CD4-positive, alpha-beta T cell treated with Interleukin-15 for 1 hour (primary cell): ENCODE measurements at places on chromosomes 2 and 18.
A peak's percentile ranks its signal among the peaks of the same experiment; 100 is the strongest.

GRCh38 chr2:45808294-45808800, 156.9 kb downstream of the PRKCE start:
- no peak for DNase-seq

- no peak for DNase-seq
These were observed 224.6 kb downstream of the PHLPP1 start for GRCh38 chr18:62939926-62940325.

- DNase-seq, result no peak
These were observed 297.1 kb downstream of the TCF4 start for GRCh38 chr18:55290898-55291297.

- no peak for DNase-seq
These were observed 45.2 kb upstream of the CTIF start for GRCh38 chr18:48493434-48494230.

- DNase-seq, result no peak
These were observed 57.8 kb downstream of the DIPK1C start for GRCh38 chr18:74399091-74399887.

DNA sequence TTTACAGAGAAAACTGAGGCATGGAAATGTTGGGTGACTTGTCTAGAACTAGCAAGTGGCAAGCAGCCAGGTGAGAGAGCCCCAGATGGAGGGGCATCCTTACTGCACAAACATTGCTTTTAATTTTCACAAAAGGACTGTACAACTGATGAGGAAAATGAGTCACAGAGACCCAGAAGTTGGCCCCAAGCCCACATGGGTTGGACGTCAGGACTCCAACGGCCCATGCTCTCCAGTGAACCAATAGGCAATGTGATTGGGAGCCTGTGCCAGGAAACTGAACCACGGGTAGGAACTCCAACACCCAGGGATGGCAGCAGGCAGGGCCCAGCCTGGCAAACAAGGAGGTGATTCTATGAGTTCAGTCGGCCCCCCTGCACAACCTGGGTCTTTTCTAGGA, 50.8 kb downstream of the PID1 start:
- DNase-seq, result no peak

GRCh38 chr2:224865016-224865415, 148.9 kb upstream of the CCDC195 start:
- no peak for DNase-seq

- DNase-seq, result no peak
These were observed 151.4 kb downstream of the CD8B2 start for GRCh38 chr2:106638580-106638979.

DNA sequence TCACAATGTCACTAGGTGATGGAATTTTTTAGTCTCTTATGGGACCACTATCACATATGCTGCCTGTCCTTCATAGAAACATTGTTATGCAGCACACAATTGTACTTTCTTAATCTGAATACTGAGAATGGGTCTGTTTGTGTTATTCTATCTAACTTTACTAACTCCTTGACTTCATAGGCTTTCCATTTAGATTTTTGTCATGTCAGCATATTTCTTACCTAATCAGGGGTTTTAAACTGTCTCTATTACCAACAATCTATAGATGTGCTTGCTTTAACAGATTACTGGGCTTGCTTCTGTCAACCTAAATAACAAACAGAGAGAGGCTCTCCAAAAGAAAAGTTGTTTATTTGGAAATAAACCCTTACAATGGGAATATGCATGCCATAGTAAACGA, 289.6 kb upstream of the ZNF804A start:
- no peak for DNase-seq

GRCh38 chr2:219486380-219486959, 12.2 kb upstream of the GMPPA start:
- no peak for DNase-seq

GRCh38 chr2:210480079-210480478, 3.5 kb upstream of the LANCL1 start:
- DNase-seq, result no peak

DNA sequence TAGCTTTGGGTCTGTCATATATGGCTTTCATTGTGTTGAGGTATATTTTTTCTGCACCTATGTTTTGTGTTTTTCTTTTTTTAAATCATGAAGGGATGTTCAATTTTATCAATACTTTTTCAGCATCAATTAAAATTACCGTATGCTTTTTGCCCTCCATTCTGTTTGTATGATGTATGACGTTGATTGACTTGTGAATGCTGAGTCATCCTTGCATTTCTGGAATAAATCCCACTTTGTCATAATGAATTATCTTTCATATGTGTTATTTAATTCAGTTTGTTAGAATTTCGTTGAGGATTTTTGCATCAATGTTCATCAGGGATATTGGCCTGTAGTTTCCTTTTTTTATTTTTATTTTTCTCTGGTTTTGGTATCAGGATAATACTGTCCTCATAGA, 790.9 kb downstream of the TMEM182 start:
- DNase-seq, result no peak

GRCh38 chr2:85727798-85728197, 26.0 kb upstream of the ATOH8 start:
- no peak for DNase-seq

DNA sequence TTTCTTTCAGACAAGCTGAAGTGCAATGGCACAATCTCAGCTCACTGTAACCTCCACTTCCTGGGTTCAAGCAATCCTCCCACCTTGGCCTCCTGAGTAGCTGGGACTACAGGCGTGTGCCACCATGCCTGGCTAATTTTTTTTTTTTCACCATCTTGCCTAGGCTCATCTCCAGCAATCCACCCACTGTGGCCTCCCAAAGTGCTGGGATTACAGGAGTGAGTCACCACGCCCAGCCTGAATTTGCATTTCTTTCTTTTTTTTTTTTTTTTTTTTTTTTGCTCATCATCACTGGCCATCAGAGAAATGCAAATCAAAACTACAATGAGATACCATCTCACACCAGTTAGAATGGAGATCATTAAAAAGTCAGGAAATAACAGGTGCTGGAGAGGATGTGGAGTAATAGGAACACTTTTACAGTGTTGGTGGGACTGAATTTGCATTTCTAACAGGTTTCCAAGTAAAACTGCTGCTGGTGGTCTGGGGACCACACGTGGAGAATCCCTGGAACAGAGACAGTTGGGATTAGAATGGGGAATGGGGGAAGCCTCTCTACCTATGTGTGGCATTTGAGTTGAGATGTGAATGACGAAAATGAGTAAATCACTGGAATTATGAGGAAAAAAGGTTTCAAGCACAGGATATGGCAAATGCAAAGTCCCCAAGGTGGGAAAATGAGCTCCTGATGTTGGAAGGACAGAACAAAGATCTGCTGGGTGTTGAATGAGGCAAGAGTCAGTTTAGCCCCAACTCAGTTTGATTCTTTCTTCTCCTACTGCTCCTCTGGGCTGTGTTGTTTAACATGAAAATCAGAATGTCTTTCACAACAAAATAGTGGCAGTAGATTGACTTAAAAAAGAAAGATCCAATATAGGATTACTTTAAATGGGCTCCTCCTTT, 88.8 kb upstream of the MAP4K4 start:
- DNase-seq, result no peak

GRCh38 chr2:161204846-161205245, 44.6 kb downstream of the TANK start:
- no peak for DNase-seq

DNA sequence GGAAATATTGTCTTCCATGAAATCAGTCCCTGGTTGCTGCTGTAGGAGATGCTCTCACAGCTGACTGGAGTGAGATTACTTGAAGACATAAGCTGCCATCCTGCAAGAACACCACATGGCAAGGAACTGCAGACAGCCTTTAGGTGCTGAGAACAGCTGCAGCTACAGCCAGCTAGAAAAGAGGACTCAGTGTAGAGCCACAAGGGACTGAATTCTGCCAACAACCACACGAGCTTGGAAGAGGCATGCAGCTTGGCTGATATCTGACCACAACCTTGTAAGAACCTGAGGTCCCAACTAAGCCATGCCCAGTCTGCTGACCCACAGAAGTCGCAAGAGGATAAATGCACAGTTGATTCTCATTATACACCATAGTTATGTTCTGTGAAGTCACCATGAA, 181.8 kb upstream of the ARL4C start:
- DNase-seq, result no peak

- DNase-seq, result no peak
These were observed 31.6 kb downstream of the ZNF532 start for GRCh38 chr18:58896268-58896667.

DNA sequence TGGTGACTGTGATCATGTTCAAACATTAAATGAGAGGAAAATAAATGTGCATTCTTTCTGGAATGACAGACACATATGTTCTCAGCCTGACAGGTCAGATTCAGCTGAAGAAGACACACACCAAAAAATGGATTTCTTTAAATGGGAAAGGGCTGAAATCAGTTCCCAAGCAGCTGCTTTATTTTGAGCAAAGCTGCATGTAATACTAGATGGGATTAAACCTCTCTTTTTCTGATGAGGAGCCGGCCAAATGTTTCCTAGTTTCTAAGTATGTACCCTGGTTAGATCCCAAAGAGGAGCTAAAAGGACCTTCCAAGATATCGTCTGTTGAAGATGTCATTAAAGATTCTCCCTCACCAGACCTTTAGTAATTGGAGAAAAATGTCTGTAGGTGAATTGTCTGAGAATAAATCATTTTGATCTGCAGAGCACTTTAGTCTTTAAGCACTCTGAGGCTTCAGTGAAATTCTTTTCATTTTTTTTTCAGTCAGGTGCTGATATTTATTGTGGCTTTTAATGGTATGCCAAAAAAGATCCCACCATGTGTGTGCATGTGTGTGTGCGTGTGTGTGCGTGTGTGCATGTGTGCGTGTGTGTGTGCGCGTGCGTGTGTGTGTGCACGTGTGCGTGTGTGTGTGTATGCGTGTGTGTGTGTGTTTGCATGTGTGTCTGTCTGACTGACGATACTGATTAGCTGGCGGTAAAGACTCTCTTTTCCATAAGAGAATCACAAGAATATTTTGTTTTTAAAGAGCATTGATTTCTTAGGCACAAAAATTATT, 175.8 kb downstream of the IRS1 start:
- DNase-seq, result no peak

GRCh38 chr2:222127660-222128059, 171.1 kb downstream of the PAX3 start:
- no peak for DNase-seq

DNA sequence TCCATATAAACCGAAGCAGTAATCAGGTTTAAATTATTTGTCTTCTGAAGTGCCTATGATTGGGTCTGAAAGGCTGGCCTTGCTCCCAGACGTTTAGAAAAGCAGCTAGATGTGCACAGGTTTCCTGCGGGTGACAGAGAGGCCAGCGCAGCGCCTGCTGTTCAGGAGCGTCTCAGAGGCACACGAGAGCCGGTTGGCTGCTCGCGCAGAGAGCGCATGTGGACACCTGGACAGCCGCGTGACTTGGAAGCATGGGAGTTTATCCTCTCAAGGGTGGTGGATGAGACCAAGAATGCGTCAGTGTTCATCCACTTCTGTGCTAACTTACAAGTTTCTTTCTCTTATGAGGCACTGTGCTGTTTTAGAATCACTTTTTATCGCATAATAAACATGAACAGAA, 303.7 kb downstream of the PTGR3 start:
- DNase-seq, result no peak

GRCh38 chr2:234565842-234566619, 69.2 kb upstream of the ARL4C start:
- no peak for DNase-seq

GRCh38 chr2:225310745-225311144, 88.8 kb upstream of the NYAP2 start:
- no peak for DNase-seq

DNA sequence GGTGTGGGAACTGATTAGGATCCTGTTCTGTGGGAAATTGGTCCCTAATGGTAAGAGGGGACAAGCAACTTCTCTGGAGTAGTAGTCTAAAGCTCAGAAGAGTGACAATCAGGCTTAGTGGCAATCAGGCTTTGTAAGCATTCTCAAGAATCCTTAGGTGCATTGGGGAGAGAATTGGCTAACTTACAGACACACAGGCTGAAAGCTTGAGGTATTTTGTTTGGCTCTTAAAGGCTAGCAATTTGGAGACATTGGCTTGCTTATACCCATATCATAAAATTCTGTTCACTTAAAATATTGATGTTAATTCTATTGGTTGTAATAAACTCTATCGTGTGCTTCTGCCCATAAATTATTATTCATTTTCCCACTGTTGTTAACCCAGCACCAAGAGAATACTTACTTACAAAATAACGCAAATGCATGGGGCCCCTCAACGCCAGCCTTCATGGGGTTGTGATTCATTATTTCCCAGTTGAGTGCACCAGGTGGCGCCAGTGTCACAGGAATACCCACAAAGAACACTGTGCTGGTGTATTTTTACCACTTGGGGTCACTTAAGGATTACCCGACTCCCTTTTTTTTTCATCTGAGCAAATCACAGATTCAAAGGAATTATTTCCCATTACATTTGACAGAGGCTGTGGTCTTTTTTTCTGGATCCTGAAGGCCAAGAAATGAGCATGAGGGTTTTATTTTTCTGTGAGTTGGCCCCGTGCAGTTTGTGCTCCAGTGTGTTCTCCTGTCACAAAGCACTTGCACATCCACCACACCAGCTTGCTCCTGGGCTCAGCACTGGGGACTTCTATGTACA, 45.5 kb downstream of the DDX1 start:
- peak; percentile 45 for DNase-seq

DNA sequence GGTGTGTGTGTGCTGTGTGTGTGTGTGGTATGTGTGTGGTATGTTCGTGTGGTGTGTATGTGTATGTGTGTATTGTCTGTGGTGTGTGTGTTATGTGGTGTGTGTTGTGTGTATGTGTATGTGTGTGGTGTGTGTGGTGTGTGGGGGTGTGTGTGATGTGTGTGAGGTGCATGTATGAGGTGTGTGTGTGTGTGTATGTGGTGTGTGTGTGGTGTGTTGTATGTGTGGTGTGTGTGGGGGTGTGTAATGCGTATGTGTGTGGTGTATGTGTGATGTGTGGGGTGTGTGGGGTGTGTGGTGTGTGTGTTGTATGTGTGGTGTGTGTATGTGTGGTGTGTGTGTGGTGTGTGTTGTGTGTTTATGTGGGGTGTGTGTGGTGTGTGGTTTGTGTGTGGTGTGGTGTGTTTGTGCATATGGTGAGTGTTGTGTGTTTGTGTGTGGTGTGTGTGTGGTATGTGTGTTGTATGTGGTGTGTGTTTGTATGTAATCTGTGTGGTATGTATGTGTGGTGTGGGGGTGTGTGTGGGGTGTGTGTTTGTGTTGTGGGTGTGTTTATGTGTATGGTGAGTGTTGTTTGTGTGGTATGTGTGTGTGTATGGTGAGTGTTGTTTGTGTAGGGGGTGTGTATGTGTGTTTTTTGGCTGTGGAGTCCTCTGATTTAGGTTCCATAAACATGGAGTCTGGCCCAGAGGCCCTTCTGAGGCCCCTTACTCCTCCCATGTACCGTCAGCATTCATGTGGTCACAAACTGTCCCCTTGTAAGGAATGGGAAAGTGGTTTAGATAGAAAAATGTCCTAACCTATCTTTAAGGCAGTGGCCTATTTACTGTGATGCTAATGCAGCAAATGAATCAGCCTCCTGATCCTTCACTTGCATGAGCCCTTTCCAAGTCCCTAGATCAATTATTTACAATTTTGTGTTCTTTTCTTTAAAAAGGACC, 116.0 kb downstream of the ALPK2 start:
- DNase-seq, result no peak

GRCh38 chr18:36424741-36425142, 127.2 kb downstream of the FHOD3 start:
- DNase-seq, result no peak

- DNase-seq, result no peak
These were observed 61.4 kb downstream of the SLC4A3 start for GRCh38 chr2:219688560-219689445.
